Neuronal stem cell (in vitro differentiated cells): ENCODE measurements at places on chromosomes 5 and 9.

DNA sequence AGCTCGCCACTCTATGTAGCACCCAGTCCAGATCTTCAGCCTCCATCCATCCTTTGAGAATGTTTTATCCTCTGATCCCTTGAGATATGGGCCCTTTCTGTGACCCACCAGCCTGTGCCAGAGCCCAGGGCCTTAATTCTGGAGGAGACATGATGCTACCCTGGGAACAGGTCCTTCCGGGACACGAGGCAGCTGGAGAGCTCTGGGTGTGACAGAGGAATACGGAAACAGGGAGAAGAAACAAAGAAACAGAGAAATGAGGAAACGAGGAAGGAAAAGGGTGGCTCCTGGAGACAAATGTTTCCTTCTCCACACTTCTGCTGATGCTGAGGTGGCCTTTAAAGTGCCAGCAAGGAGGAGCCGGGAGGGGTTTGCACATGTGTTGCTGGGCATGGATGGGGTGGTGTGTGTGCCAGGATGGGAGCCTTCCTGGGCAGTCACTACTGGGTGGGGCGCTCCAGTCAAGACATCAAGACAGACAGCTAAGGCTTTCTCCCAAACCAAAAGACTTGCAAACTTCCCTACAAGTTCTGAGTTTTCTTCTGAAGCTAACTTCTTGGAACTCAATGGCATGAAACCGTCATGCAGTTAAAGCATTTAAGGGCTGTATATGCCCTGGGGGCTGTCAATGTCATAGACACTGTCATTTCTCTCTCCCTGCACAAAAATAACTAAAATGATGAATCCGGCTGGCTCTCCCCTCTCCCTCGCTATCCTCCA lies 22.8 kb upstream of the MARCHF6 start:
- peaks cover under 1% of the 10 kb centered on the region for H3K4me1 ChIP-seq
- H3K36me3 ChIP-seq, result no peaks in the 10 kb centered on the region
- H3K4me3 ChIP-seq, result no peak overlapping the region
- no peak overlapping the region for H3K27ac ChIP-seq
- H3K27me3 ChIP-seq, result no peaks in the 10 kb centered on the region

- H3K4me3 ChIP-seq, result no peak overlapping the region
- no peak overlapping the region for H3K27ac ChIP-seq
- peaks cover 18% of the 10 kb centered on the region for H3K4me1 ChIP-seq
- no peaks in the 10 kb centered on the region for H3K27me3 ChIP-seq
Measured at GRCh38 chr9:137674307-137674975, 55.6 kb downstream of the EHMT1 start.

DNA sequence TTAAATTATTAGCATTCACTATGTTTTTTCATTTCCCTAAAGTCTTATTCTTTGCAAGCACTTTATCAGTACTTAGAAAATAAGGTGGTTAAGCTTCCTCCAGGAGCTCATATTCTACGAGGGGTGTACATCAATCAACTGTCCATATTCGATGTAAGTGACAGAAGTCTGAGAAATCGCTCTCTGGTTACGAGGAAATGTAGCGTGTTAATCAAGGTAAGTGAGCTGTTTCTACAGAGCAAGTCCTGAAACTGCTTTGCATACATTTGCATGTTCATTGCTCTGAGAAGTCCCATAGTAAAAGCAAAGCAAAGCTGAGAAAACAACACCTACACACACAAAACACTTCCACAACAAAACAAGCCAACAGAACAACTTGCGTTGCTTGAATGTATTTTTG lies 893.9 kb upstream of the DMAC1 start:
- no peaks in the 10 kb centered on the region for H3K4me1 ChIP-seq
- H3K4me3 ChIP-seq, result no peak overlapping the region
- no peak for DNase-seq
- H3K27ac ChIP-seq, result no peak overlapping the region
- no peaks in the 10 kb centered on the region for H3K27me3 ChIP-seq

- H3K27ac ChIP-seq, result no peak overlapping the region
- DNase-seq, result no peak
- H3K27me3 ChIP-seq, result no peaks in the 10 kb centered on the region
- H3K4me1 ChIP-seq, result no peaks in the 10 kb centered on the region
Measured at GRCh38 chr5:102958481-102959011, 161.4 kb downstream of the GIN1 start.

- no peaks in the 10 kb centered on the region for H3K27me3 ChIP-seq
- H3K4me3 ChIP-seq, result no peak overlapping the region
- no peaks in the 10 kb centered on the region for H3K4me1 ChIP-seq
Measured at GRCh38 chr9:107730666-107731065, 241.1 kb upstream of the KLF4 start.

GRCh38 chr5:107567901-107568671 lies 102.7 kb downstream of the EFNA5 start:
- no peaks in the 10 kb centered on the region for H3K27me3 ChIP-seq
- H3K4me1 ChIP-seq, result peaks cover 72% of the 10 kb centered on the region
- no peaks in the 10 kb centered on the region for H3K36me3 ChIP-seq

DNA sequence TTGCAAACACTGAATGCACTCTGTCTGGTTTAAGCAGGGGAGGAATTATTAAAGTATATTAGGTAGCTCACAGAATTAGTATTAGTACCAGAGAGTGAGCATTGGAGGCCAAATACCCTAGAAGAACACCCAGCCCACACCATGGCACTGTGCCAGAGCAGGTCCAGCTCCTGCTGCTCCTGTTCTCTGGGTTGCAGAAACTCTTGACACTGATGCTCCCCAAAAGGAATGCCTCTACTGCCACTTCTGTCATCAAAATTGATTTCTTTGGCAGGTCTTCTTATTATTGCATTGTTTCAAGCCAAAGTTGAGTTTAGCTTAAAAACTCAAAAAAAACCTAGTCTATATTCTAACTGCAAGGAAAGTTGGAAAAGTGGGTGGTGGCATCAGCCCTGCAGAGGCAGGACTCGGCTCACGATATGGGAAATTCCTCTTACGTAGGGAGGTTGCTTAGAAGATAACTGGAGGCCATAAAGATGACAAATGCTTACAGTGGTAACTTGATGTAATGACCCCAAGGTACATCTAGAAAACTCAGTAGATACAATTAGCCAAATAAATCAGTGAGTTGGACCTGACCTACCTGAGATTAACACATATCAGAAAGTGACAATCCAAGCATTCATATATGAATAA lies 123.4 kb downstream of the CD180 start:
- H3K27me3 ChIP-seq, result no peaks in the 10 kb centered on the region
- no peaks in the 10 kb centered on the region for H3K36me3 ChIP-seq
- DNase-seq, result no peak
- no peak overlapping the region for H3K4me3 ChIP-seq

DNA sequence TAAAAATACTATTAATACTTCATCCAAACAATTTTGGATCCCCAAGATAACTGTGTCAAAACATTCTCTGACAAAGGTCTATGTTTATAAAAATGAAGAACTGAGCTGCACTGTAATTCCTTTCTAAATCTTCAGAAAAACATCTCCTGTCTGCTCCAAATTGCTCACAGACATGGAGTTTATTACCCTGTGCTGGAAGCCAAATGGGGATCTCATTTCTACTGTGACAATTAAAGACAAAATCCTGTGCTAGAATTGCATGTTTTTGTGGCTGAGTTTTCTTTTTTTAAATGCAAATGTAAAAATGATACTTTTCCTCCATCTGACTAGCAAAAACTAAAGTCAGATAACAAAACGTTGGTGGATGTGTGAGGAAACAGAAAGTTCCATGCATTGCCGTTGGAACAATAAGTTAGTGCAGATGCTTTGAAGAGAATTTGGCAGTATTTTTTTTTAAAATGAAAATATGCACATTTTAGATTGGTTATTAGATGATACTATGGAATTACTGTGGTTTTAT lies 93.5 kb downstream of the GNA14 start:
- no peaks in the 10 kb centered on the region for H3K27me3 ChIP-seq
- H3K36me3 ChIP-seq, result no peaks in the 10 kb centered on the region

- no peak for DNase-seq
- H3K27me3 ChIP-seq, result no peaks in the 10 kb centered on the region
- no peak overlapping the region for H3K4me3 ChIP-seq
Measured at GRCh38 chr5:10985091-10985720, 224.2 kb upstream of the DAP start.

GRCh38 chr5:39783756-39784421 lies 359.1 kb upstream of the DAB2 start:
- no peaks in the 10 kb centered on the region for H3K36me3 ChIP-seq
- H3K27me3 ChIP-seq, result no peaks in the 10 kb centered on the region
- H3K4me3 ChIP-seq, result no peak overlapping the region
- DNase-seq, result no peak
- no peak overlapping the region for H3K27ac ChIP-seq
- no peaks in the 10 kb centered on the region for H3K4me1 ChIP-seq

DNA sequence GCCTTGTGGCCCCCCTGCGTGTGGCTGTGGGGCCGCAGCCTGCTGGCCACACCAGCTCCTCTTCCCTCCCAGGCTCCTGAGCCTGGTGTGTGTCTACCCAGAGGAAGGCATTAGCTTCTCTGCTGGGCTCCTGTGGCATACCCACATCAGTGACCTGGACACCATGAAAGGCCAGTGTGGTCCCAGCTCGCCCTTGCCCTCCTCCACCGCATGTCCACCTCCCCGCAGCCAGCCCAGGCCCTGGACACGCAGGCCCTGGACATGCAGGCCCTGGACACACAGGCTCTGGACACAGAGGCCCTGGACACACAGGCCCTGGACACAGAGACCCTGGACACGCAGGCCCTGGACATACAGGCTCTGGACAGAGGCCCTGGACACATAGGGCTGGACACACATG lies 153.4 kb upstream of the PPP1R26 start:
- H3K4me3 ChIP-seq, result no peak overlapping the region
- H3K4me1 ChIP-seq, result peaks cover 2% of the 10 kb centered on the region
- no peaks in the 10 kb centered on the region for H3K27me3 ChIP-seq

GRCh38 chr9:35962126-35962906 lies 4.4 kb upstream of the OR2S2 start:
- DNase-seq, result no peak
- H3K36me3 ChIP-seq, result no peaks in the 10 kb centered on the region
- peaks cover 45% of the 10 kb centered on the region for H3K27me3 ChIP-seq

- no peak overlapping the region for H3K27ac ChIP-seq
- H3K4me3 ChIP-seq, result no peak overlapping the region
- H3K27me3 ChIP-seq, result no peaks in the 10 kb centered on the region
- peaks cover 4% of the 10 kb centered on the region for H3K36me3 ChIP-seq
- no peak for DNase-seq
- H3K4me1 ChIP-seq, result no peaks in the 10 kb centered on the region
Measured at GRCh38 chr9:123586275-123586674, 230.3 kb downstream of the CRB2 start.

DNA sequence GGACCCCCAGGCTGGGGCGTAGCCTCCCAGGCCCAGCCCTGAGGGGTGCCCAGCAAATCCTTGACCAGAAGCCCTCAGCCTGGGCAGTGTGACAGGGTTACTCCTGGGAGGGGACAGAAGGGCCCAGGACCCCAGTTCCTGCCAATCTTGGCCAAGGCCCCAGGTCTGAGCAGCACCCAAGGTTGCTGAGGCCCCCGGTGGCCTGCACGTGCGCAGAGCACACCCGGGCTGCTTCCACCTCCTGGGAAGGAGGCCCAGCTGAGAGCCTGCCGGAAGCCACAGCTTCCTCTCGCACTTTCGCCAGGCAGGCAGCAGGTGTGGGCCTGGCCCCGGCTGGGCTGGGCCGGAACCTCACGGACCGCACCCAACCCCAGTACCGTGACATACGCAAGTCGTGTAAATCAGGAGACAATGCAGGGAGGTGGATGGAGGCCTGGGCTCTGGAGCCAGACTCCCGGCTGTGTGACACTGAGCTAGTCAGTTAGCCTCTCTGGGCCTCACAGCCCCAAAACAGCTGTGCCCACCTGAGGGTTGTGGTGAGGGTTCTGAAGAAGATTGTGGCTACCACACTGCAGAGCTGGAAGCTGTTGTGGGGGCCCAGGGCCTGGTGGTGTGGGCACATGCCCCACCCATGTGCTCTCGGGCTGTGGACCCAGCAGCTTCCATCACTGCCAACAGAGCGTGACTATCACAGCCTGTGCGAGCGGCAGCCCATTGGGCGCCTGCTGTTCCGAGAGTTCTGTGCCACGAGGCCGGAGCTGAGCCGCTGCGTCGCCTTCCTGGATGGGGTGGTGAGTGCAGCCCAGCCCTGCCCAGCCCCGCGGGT lies 5.1 kb downstream of the GRK6 start:
- no peak overlapping the region for H3K27ac ChIP-seq
- peaks cover 12% of the 10 kb centered on the region for H3K4me1 ChIP-seq
- H3K27me3 ChIP-seq, result no peaks in the 10 kb centered on the region
- DNase-seq, result no peak

- no peaks in the 10 kb centered on the region for H3K36me3 ChIP-seq
- no peaks in the 10 kb centered on the region for H3K4me1 ChIP-seq
- H3K27ac ChIP-seq, result no peak overlapping the region
- DNase-seq, result no peak
- no peak overlapping the region for H3K4me3 ChIP-seq
- H3K27me3 ChIP-seq, result no peaks in the 10 kb centered on the region
Measured at GRCh38 chr9:116596646-116597045, 90.5 kb upstream of the TRIM32 start.

DNA sequence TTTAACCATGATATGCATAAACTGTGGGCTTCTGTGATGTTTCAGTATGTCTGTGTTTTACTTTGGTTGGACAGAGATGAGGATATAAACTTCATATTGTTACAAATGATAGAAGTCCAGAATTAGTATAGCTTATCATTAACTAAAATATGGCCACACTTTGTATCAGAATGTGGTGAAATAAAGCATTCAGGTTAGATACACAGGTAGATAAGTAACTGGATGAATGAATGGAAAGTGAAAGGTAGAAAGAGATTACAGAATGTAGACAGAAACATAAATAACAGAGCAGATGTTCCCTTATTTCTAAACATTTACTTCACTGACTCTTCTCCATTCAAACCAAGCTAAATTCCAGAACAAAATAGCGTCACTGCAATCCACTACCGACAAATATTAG lies 1033.8 kb downstream of the CDH18 start:
- no peak overlapping the region for H3K27ac ChIP-seq
- H3K4me1 ChIP-seq, result no peaks in the 10 kb centered on the region
- H3K4me3 ChIP-seq, result no peak overlapping the region
- H3K27me3 ChIP-seq, result no peaks in the 10 kb centered on the region

DNA sequence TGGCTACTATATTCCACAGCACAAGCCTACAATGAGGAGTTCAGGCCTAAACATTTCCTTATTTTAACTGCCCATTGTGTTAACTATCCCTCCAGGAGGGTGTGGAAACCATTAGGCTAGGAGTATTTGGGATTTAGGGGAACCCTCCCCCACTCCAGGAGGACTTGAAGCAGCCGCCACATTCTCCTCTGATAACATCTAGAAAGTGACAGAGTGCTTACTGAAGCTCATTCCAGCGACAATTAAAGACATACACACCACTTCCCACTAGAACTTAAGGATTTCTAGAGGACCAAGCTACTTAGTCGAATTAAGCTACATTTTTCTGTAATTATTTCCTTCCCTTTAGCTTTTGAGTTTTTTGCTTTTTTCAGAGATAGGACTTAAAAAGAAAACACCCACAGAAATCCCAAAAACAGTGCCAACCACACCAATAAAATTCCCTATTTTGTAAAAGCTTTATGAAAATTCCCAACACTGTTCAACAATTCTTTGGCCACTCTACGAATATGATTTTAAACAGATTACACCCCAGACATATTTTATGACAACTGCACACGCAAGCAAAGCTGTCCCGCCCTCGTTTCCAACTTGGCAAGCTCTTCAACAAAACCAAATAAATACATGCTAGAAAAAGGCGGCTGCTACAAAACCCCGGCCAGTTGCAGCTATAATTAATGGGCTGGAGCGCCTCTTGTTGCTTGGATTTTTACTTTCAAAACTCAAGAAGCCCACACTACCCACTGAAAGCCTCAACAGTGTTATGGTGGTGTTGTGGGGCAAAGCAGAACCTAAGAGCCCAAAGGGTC lies 4.5 kb downstream of the ROR2 start:
- DNase-seq, result no peak
- no peaks in the 10 kb centered on the region for H3K36me3 ChIP-seq
